ENCODE measurements at places on chromosomes 13 and 19. TPM values are rescaled to one million over a fixed set of nuclear protein-coding genes. Genes with fewer than 3 reads are reported as not detected.

Gene CYTH2
- total RNA-seq, result 53.4 TPM

Gene CNMD
- not detected for total RNA-seq

Gene ZNF460
- 76.3 TPM for total RNA-seq

Gene NKPD1
- total RNA-seq, result 0.05 TPM

Gene TEX101
- not detected for total RNA-seq

Gene LMTK3
- total RNA-seq, result 10.6 TPM

Gene TGFB1
- total RNA-seq, result 42.6 TPM

Gene ETV2
- total RNA-seq, result 2.8 TPM

Gene FGF21
- not detected for total RNA-seq

Gene ZFP28
- total RNA-seq, result not detected

- no peak for DNase-seq
Measured at GRCh38 chr13:50898338-50898737, 11.3 kb upstream of the RNASEH2B start.

- DNase-seq, result no peak
Measured at GRCh38 chr13:79365981-79366380, 40.1 kb downstream of the RBM26 start.

DNA sequence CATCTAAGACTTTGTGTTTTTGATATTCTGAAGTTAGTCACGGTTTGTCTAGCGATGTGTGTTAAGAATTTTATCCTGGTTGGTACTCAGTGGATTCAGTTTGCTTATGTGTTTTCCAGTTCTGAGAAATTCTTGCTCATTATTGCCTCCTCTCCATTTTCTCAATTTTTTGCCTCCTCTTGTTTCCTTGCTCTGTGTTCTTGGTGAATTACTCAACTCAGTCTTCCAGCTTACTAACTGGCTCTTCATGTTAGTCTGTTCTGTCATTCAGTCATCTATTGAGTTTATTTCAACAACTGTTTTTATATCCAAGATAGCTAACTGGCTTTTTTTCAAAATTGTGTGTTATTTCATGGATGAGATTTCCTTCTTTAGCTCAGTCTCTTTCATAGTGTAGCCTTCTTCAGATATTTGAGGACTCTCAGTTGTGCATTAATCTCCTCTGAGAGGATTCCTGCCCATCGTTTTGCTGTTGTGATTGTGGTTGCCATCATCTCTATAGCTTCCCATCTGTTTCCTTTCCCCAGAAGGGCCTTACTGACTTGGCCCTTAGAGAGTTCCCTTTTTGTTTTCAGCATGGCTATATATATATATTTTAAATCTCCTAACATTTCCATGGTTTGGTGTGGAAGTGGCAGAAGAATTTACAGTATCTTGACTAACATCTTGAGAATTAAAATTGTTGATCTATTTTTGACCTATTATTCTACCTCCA, 6.2 kb downstream of the SETDB2 start:
- DNase-seq, result no peak

- no peak for DNase-seq
Measured at GRCh38 chr13:58495668-58496067, 864.1 kb downstream of the PCDH17 start.

DNA sequence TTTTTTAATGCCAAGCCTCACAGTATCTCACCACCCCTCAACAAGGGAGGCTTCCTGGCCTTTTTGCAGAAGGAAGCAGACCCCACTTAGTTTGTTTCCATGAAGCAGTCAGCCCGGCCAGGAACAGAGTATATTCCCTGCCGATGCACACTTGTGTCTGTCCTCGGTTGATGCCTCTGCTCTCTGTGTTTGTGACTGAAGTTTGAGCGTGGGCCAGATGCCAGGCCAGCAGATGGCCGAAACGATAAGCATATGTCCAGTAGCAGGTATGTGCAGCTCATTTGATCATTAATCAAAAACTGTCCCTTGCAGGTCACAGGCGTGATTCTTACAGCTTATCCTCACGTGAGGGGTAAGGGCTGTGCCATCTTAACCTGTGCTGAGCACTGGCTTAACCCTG, 144.0 kb downstream of the IRS2 start:
- no peak for DNase-seq

DNA sequence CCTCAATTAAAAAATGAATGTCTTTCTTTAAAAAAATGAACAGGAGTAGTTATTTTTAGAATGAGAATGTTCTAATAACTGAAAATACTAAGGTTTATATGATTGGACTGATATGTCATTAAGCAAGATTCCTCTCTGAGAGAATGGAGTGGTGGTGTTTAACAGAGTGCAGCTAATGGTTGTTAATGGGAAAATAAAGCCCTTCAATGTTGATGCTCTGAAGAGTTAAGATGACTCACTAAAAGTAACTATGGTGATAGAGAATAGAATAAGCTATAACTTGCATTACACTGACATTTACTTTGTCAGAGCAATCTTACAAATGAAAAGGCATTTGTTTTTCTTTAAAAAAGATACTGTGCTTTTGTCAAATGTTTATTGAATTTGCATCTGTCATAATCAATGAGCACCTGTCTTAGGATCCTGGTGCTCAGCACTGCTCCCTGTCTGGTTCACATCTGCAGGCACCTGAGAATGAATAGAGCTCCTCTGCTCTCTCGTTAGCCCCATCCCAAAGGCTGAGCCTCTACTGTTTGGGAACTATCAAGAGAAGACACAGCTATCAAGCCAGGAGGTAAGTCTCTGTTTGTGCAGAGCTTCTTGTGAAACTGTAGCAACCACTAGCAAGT, 15.1 kb downstream of the PABPC3 start:
- no peak for DNase-seq

DNA sequence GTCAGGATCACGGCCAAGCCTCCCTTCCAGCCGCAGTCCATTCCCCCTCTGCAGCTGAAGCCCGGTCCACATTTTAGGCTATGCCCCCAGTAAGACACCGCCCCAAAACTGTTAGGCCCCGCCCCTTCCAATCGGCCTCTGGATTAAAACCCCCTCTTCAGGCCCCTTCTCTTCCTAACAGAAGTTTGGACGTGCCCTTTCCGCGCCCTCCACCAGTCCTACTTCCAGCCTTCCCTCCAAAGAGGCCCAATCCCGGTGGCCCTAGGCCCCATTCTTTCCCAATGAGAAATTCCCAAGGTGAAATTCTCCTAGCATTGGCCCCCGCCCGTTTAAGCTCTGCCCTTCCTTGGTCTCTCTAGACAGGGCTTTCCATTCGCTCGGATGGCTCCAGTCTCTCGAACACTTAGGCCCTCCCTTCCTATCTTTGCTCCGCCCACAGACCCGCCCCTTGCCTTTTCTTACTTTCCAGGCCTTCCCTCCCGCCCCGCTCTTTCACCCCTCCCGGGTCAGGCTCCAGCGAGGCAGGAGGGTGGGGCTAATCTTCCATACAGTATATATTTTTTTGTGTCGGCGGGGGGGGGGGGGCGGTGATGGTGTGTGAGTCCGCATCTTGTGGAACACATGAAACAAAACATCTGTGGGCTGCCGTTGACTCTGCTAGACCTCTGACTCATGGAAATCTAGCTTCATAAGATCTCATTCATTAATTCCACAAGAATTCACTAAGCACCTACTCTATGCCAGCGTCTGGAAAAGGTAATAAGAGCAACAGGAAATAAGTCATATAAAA, 13.6 kb downstream of the LTBP4 start:
- DNase-seq, result no peak

GRCh38 chr19:56270676-56271075, 1.9 kb upstream of the EDDM13 start:
- no peak for DNase-seq

DNA sequence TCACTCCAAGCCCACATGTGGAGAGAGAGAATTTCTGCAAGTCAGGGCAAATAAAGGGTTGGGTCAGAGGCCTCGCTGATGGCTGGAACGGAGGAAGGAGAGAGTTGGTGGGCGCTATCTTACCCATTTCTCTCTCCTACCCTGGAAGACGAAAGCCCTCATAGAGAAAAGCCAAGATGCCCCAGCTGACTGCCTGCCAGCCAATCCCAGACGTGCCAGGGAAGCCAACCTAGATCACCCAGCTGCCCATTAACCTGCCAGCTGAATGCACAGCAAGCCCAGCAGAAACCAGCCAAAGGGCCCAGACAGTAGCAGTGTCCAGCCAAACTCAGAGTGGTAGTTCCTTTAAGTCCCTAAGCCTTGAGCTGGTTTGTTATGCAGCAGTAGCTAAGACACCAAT, 167.0 kb upstream of the ZNF507 start:
- no peak for DNase-seq

- DNase-seq, result no peak
Measured at GRCh38 chr19:13974073-13974472, 21.8 kb downstream of the DCAF15 start.

GRCh38 chr13:75633285-75633684, 2.8 kb upstream of the LMO7 start:
- DNase-seq, result no peak

DNA sequence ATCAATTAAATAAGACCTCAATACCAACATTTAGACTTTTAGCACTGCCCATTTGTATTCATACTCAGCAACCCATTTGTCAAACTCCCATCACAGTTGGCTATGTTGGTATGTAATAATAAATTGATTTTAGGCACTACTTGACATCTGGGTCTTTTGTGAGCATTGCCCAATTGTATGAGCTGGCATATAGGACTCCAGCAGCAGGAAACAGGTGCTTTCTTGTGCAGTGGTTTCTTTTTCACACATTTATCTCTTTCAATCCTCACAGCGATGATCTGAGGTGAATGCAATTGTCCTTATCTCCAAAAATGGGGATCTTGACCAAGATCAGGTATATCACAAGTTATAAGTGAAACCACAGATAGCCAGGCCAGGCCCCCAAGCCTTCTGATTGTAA, 96.9 kb upstream of the OXGR1 start:
- no peak for DNase-seq

GRCh38 chr13:112229445-112229844, 146.7 kb upstream of the SPACA7 start:
- no peak for DNase-seq

DNA sequence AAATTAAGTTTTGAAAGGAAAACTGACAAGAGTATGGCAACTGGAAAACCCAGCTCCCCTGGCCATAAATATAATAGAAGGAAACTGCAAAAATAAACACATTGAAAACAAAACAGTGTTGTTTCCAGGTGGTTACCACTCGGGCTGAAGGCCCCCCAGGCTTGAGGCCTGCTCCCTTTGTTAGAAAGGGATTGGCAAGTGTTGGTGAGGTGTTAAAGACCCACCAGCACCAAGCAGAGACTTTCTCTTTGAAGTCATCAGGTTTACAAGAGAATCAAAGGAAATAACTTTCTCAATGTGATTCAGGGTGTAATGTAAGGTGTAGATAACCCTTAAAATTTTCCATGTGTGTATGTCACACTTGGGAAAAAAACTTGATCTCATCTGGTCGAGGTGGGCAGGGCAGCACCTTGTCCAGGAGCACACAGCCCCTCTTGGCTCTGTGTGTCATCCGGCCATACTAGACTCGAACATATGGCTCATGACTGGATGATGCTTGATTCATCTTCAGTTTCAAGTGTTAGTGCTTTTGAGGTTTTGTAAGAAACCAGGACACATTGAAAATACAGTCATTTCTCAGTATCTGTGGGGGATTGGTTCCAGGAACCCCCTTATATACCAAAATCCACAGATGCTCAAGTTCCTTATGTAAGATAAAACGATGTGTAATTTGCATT, 7.8 kb downstream of the ACTN4 start:
- no peak for DNase-seq

GRCh38 chr19:6015841-6016545, 38.1 kb upstream of the RANBP3 start:
- DNase-seq, result no peak

- no peak for DNase-seq
Measured at GRCh38 chr13:33518452-33518851, 232.9 kb upstream of the STARD13 start.

- DNase-seq, result no peak
Measured at GRCh38 chr19:51354103-51354741, 12.0 kb downstream of the ETFB start.

DNA sequence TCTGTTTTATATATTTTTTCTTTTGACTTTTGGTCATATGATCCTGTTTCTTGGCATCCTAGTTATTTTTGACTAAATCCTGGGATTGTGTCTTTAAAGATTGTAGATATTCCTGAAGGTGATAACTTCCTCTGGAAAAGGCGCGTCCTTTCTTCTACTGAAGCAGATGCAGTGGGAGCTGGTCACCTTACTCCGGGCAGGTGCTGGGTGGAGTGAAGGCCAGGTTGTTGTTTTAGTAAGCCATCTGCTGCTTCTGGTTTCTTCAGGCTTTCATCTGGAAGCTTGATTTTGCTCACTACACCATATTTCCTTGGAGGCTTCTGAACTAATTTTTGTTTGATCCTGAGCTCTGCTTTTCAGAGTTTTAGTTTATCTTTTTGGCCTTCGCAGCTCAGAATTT, 21.5 kb downstream of the URI1 start:
- DNase-seq, result no peak

DNA sequence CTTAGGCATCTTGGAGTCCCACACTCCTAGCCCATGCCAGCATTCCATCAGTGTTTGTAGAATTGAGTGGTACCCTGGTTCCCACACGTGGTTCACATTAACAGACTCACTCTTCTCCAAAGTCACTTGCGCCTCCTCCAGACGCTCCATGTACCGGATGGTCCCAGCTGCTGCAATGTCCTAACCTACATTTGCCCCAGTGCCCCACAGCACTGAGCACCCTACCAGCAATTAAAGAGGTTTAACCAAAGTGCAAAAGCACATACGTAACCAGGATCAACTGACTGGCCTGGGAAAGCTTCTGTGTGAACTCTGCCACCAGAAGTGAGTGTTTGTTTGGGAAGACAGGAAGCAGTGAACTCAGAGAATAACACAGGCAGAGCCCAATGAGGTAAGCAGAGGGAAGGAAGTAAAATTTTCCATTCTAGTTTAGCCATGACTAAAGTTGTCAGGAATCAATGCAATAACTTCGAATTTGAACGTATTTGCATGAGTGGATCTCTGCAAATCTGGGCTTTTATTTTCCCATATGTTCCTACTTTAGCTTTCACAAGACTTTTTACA, 7.3 kb upstream of the MEDAG start:
- no peak for DNase-seq

GRCh38 chr19:10290876-10291553, 1.3 kb downstream of the ICAM5 start:
- DNase-seq, result no peak

GRCh38 chr13:107342747-107343146, 774.8 kb upstream of the ARGLU1 start:
- DNase-seq, result no peak

GRCh38 chr19:49441960-49442350, 628 bp upstream of the SLC17A7 start:
- no peak for DNase-seq

- no peak for DNase-seq
Measured at GRCh38 chr13:112734696-112735547, 45.1 kb downstream of the ATP11A start.

Data from Panc1 (cell line).